Activated T-helper 17 cell treated with anti-CD3 and anti-CD28 coated beads, Interleukin-2, amount 50 U/mL, for 72 hours (primary cell): ENCODE measurements at places on chromosomes 5 and 9.

GRCh38 chr5:142475102-142475513 lies 150.3 kb upstream of the SPRY4 start:
- ATAC-seq: no peak

DNA sequence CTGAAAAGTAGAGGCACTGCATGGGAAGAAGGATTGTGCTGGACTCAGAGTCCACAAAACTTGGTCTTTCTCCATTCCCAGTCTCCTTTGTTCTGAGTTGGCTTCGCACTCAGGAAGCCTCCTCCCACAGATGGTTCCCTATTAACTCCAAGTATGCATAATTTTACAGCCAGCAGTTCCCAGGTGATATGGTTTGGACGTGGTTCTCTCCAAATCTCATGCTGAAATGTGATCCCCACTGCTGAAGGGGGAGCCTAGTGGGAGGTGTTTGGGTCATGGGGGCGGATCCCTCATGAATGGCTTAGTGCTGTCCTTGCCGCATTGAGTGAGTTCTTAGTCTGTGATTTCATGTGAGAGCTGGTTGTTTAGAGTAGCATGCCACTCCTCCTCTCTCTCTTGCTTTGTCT lies 86.6 kb downstream of the FEM1C start:
- ATAC-seq: no peak

- ATAC-seq: no peak
Measured at GRCh38 chr9:136621019-136621733, 41.5 kb upstream of the EGFL7 start.

DNA sequence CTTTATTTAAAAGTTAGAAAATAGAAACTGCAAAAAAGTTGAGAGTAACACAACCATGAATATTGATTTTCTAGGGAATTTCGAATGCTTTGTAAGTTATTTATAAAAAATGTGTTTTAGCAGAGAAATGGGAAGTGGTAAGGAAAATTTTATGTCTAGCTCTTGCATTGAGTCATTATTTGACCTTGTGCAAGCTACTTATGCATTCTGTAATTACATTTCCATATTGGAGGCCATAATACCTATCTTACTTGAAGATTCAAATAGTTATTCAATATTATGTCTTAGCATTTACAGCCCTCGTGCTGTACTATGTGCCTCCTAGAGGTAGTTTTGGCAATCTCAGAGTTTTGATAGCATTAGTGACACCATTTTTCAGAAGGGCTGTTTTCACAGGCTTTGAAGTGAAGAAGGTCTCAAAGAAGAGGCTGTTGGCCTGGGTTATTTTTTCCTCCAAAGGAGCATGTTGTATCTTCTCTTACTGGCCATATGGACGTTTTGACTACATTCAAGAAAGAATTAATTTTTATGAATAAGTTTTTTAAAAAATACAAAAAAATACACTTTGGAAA lies 7.4 kb upstream of the DAP start:
- ATAC-seq: no peak

DNA sequence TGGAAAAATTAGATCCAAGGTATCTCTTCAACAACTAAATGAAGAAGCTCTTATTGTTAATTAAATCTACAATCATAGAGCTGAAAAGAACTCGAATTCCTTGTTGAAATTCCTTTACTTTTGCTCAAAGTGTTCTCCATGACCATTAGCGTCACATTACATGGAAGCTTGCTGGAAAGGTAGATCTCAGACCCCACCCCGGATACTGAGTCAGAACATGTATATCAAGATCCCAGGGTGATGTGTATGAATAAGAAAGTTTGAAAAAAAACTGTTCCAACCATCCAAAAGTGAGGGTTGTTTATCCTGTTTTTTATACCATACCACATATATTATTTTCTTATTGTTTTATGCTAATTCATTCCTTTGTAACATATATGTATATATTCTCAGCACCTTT lies 237.1 kb upstream of the PUM3 start:
- no peak for ATAC-seq
